Stimulated activated CD4-positive, alpha-beta T cell treated with anti-CD3 and anti-CD28 coated beads, Interleukin-1b, Interleukin-23, amount 100 ng/mL, for 1 hour (primary cell): ENCODE measurements at places on chromosomes 3 and 15.

- no peak for DNase-seq
Measured at GRCh38 chr3:61862614-61863289, 301.4 kb downstream of the PTPRG start.

DNA sequence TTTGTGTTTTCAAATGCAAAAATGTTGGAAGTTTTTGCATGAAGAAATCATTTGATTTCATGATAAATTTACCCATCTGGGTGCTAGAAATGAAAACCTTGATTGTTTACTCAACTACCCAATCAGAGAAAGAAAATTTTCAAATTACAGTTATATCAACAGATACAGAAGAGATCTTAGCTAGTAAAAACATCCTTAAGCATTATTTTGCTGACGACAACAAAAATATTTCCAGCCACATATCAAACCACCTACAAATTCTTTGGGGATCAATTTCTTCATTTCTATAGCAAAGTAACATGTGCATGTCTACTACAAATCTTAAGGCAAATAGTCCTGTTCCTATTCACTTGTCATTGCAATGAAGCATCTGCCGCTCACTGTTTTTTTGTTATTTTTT, 530.3 kb downstream of the ZIC1 start:
- DNase-seq = no peak

- DNase-seq = no peak
Measured at GRCh38 chr15:48006031-48006511, 114.7 kb upstream of the SLC24A5 start.

- no peak for DNase-seq
Measured at GRCh38 chr3:186042036-186042435, 66.9 kb downstream of the ETV5 start.

DNA sequence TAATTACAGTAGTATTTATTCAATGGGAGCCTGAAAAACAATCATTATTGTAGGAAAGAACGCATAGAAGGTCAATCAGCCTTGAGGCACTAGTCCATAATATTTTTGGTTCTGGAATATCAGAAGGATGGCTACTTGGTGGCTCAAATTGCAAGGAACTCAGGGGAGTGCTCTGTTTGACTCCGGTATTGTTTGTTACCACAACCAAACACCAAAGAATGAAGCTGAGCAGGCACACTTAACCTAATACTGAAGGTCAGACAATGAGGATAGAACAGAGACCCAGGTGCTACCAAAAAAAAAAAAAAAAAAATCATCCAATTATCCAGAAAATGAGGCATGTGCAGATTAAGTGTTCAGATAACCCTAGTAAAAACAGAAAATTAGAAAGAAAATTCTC, 11.1 kb upstream of the SATB1 start:
- no peak for DNase-seq

- DNase-seq = no peak
Measured at GRCh38 chr3:170423001-170423615, 4.4 kb downstream of the CLDN11 start.
